ENCODE measurements at places on chromosomes 1 and 21.

- DNase-seq, result no peak
These were observed 26.4 kb downstream of the HIVEP3 start for GRCh38 chr1:41892301-41892781.

DNA sequence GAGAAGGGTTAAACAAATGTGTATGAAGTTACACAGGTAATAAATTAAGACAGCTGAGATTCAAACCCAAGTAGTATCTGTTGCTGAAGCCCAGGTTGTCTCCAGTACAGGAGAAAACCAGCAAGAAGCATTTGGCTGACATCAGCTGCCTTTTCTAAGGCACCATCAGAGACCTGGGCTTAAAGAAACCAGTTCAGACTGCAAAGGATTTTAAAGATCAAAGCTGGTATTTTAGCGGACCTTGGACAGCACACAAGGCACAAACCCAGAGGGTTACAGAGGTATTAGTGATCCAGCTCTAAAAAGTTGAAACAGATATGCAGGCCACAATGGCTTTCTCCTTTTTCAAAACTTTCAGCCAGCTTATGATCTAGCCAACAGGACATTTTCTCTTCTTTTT, 23.4 kb downstream of the BEND5 start:
- DNase-seq, result no peak

DNA sequence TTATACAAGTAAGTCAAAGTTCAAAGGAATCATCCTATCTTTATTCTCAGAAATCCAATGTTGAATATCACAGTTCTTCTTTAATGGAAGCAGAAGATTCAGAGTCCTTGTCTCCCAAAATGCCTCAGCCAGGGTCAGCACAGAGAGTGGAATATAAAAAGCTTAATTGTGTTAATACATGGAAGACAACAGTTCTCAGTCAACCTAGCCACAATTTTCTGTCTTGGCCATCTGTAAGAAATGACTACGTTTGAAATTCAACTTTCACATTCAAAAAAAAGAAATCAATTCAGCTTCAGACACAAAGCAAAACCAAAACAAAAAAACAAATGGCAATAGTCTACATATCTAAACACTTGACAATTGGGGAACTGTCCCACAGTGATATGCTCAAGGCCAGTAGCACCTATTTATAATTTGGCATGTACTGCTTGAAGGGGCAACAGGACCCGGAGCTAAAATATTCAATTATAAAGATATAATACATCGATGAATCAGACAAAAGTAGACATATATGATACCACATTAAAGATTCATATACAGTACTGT, 27.3 kb upstream of the GLIS1 start:
- DNase-seq, result no peak

GRCh38 chr21:42655796-42656770, 2.7 kb downstream of the PDE9A start:
- DNase-seq, result no peak

- no peak for DNase-seq
These were observed 5.9 kb downstream of the MX1 start for GRCh38 chr21:41431788-41432548.

DNA sequence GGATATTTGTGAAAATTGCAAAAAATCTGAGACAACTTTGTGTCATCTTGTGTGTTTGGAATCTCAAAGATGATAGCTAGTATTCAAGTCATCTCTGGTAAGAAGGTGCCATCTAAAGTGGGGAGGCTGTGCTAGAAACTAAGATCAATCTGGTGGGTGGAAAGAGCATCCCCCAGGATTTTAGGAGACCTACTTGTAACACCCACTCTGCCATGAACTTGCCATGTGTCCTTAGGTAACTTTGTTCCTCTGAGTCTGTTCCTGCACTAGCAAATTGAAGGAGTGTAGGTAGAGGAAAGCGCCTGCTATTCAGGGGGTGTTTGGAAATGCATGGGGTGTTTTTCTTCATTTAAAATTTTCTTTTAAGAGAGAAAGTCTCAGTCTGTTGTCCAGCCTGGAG, 24.4 kb downstream of the LGR6 start:
- DNase-seq, result no peak

GRCh38 chr1:27058966-27059669, 46.5 kb upstream of the TENT5B start:
- DNase-seq, result no peak

GRCh38 chr1:244207935-244208244, 156.8 kb downstream of the ZBTB18 start:
- DNase-seq, result no peak

- no peak for DNase-seq
These were observed 211.3 kb downstream of the KCNH1 start for GRCh38 chr1:210922666-210923065.

DNA sequence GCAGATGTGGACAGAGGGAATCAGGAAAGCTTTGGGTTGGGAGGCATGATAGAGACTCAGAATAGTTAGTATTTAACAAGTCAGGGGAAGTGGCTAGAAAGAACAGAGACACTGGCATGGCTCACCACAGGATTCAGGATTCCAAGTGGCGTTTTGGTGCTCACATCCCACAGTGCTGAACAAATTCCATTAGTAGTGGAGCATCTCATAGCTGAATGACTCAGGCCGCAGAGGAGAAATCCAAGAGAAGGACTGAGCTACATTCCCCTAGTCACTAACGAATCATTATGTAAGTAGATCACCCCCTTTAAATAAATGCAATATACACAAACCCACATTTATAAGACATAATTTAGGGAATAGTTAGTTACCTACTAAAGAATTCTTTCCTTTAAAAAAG, 5.0 kb upstream of the KCNJ9 start:
- no peak for DNase-seq

DNA sequence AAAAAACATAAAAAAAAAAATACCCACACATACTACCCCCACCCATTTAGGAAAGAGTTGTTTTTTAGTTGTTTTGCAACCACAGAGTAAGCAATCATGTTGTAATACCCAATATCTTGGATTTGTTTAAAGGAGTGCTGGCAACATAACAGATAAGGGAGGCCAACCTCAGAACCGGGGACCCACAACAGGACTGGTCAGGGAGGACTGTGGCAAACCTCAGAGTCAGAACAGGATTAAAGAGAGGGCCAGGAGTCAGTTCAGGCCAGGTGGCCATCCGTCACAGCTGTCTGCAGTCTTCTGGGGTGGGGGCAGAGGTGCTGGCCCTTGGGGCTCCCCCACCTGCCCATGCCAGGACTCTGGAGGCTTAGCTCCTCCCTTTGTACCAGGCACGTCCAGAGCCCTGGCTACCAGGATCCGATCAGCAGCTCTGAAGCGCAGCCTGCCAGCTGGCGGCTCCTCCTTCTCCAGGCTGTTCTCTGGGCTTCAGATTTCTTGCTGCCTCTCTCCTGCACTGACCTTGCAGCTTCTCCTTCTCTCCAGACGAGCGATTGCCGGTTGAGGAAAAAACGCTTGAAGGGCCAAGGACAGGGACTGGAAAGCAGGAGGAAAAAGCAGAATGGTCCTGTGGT, 7.9 kb downstream of the H6PD start:
- DNase-seq, result no peak

- no peak for DNase-seq
These were observed 35.7 kb downstream of the NEK2 start for GRCh38 chr1:211639475-211640300.

DNA sequence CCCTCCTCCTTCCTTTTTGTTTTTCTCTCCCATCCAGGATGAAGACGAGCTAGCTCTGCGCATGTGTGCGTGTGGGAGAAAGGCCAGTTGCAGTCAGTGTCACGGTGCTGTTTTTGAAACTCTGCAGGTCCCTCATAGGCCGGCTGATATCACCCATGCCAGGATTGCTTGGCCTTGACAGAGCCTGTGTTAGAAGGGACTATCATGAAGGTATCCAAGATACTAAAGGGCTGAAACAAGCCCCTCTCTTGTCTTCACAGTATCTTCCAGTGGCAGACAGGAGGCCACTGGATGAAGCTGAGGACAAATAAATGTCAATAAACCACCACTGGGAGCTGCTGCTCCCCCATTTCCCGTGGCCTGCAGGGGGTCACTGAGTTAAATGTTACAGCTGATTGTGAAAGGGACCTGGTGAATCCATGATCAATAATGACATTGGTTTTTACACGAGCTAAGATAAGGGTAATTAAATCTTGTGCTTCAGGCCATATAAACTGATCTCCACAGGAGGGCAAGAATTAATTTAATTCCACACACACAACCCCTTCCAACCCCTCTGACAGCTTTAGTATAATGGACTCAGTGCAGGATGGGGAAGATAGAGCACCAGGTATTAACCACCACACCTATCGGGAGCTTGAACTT, 64.6 kb upstream of the TARBP1 start:
- no peak for DNase-seq

GRCh38 chr21:41817877-41818855, 51.3 kb upstream of the RIPK4 start:
- DNase-seq, result no peak

GRCh38 chr1:25662061-25662460, 45.5 kb downstream of the MAN1C1 start:
- no peak for DNase-seq

DNA sequence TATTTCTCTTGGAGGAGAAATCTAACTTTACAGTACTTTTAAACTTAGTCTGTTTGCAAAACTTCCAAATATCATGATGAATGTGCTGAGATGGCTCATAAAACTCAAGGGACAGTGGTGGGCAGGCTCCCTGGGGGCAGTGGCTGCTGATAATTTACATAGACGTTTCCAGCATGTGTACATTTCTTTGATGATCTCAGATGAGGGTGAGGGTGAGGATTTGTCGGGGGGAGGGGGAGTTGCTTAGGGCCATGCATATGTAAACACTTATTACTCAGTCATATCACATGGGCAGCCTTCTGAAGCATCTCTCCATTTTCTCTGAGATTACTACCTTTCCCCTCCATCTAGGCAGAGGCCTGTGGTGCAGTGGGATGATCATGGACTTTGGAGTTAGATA, 152.9 kb upstream of the HMGB4 start:
- no peak for DNase-seq

DNA sequence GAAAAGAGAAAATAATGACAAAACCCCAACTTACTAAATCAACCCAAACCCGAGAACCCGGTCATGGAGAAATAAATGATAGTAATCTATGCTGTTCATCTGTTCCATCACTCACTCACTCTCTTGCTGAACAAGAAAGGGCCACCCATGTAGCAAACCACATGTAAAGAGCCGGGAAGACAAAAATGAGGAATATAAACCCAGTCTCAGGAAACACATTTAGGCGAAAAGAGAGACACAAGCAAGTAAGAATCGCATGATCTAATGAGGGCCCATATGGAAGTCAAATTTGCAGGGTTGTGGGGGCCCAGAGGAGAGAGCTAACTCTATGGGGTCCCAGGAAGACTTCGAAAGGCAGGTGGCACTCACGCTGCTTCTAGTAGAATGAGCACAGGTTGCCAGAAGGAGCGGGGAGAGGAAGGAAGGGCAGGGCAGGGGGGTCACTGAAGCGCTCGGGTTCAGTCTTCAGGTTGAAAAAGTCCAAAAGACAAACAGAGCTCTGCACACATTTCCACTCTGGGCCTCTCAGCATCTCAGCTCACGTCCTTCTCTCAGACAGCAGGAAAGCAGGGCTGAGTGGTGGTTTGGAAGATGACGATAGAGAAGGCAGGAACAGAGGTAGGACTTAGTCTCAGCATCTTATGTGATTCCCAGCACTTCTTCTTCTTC, 142.9 kb upstream of the KRTAP19-8 start:
- no peak for DNase-seq

GRCh38 chr1:30662291-30662840, 61.0 kb downstream of the MATN1 start:
- no peak for DNase-seq

DNA sequence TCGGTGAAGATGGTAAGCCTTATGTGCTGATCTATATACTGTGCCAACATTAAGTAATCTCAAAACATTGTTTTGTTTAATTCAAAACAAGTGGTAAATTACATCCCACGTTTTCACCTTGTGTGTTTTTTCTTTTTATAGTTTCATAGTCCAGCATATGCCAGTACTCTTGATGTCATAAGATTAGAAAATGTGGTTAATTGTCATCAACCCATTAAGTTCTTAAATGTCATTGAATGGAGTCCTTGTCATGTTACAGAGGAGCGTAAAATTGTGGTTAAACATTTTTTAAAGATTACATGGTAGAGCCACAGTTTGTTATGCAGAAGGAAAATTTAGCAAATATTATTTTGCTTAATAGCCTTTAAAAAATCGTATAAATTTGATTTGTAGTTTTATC, 93.1 kb downstream of the FNBP1L start:
- no peak for DNase-seq

DNA sequence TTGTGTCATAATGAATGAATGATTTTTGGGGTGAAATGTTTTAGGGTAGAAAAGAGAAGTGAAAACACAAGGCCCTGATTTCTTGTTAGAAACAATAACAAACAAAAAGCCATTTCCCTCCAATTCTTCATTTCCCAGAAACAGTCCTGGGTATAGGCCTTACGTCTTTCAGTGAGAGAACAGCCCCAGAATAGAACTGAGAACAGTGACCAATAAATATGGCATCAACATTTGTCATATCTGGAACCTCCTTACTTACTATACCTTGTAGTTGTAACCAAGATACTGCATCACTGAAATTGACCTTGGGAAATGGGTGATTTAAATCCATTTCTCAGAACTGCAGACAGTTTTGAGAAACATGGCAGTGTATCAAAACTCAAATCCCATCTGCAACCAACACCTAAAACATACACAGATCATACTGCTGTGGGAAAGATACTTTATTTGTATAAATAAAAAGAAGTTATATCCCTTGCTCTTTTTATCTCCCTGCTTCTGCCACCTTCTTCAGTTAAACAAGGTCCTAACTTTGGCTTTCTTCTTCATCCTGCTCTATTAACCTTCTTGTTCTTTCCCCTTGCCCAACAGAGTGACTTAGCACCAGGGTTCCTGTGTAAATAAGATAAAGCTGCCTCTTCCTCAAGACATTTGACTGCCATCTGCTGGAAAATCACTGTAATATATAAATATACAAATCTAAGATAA, 19.5 kb downstream of the XKR8 start:
- DNase-seq, result no peak

DNA sequence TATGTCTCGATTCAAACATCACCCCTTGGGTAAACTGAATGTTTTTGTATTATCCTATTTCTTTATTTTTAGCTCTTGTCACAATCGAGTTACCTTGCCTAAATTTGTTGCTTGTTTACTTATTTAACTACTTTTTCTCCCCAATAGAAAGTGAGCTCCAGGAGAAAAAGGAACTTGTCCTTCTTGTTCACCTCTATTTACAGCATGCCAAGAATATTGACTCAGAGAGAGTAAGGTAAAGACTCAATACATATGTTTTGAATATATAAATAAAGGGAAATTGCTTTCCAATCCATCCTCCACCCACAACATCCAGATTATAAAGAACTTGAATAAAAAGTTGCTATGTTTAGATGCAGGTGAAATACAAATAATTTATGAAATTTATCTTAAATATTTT, 107.3 kb upstream of the PDC start:
- DNase-seq, result no peak
